ENCODE measurements at places on chromosomes 16 and 17.

DNA sequence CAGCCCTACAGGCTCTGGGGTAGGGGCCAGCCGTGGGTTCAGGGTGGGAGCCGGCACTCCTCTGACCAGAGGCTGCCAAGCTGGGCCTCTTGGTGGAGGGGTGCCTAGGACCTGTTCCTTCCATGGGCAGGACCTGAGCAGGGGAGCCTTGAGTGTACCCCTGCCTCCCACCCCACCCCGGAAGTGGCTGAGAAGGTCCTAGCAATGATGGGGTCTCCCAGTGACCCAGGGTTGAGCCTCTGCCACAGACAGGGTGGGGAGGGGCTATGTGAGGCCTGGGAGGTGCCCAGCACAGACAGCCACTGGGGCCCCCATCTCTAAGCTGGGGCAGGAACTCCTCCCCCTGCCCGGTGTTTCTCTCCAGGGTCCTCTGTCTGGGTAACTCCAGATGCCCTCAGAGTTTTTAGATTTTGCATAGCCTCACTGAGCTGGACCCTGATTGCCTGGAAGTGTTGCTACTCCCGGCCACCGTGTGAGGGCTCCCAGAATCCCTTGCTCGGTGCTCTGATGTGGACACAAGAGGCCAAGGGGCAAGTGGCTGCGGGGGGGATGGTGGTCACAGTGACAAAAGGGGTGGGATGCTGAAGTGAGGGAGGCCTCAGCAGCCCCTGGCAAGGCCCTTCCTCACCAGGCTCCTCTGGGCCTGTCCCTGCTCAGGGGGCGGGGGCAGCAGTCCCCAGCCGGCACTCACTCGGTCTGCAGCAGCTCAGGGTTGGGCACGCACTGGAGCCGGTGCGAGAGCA is 6.4 kb upstream of the MTSS2 start:
- no peak for DNase-seq

DNA sequence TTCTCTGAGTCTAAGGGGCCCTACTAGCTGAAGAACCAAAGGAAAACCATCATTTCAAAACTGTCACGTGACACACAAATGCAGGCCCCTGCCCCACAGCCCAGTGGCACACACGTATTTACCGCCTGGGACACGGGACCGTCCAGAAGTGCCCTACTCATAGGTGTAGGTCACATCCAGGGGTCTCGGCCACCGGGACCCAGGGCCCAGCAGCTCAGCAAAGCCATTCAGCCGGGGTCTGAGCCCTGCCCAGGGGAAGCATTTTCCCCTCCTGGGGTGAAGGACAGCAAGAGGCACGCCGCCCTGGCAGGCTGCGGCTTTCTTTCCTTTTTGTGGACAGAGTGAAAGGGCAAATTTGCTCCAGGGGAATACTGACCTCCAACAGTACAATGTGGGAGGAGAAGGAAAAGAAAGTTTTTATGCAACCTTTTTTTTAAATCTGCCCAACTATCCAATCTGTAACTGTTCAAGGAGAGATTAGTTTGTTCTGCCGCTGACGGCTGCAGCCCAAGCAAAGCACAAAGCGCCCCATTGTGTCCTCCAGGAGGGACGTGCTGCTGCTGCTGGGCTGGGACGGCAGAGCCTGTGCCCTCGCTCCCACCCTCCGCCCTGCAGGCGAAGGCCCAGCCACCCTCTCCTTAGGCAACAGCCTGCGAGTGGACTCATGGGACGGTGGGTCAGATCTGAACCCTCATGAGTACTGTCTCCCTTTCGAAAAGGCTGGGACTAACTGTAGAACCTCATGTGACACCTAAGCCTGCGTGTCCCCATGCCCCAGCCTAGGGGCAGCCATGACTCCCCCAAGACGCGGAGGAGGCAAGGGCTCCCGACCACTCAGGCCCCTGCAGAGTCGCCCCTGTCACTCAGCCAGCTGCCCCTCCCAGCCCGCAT is 21.3 kb downstream of the SLC7A5 start:
- DNase-seq, result no peak

DNA sequence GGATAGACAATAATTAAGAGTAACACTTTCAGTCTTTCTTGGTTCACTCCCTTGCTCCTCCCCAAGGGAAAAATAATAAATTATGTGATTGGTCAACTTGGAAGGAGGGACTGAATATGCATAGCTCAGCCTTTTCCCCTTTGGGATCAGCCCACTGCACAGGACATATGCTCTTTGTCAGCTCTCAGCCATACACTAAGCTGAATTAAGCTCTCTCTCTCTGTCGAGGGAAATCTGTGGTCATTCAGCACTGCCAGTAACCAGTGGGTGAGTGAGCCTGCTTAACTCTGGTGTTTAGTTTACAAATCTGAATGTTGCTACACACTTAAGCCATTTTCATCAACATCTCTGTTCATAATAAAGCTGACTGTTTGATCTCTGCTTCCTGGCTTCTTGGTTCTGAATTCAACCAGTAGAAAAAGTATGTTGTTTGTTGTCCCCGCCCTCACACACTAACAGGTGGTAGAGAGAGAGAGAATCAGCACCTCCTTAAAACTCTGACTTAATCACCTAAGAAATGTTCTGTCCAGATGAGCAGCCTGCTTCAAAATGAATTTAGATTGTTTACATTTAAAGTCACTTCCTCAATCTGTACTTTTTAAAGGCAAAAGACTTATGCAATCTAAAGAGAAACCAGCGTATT is 102.3 kb upstream of the C17orf78 start:
- DNase-seq, result no peak

GRCh38 chr16:25403852-25404251 is 146.2 kb upstream of the ZKSCAN2 start:
- no peak for DNase-seq

DNA sequence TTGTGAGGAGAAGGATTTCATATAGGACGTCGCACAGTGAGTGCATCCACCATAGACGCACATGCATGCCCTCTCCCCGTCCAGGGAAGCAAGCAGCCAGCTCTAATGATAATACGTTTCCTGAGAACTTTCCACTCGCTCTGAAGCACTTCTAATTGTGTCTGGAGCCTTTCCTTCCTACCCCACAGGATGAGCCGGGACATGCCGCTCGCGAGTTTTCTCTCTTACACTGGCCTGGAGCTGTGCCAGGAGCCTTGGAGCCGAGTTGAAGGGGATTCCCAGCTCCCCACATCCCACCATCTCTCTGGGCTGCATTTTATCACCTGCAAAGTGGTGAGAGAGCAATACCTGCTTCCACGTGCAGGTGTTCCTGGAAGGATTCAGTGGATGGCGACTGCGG is 368.1 kb downstream of the C16orf95 start:
- no peak for DNase-seq

DNA sequence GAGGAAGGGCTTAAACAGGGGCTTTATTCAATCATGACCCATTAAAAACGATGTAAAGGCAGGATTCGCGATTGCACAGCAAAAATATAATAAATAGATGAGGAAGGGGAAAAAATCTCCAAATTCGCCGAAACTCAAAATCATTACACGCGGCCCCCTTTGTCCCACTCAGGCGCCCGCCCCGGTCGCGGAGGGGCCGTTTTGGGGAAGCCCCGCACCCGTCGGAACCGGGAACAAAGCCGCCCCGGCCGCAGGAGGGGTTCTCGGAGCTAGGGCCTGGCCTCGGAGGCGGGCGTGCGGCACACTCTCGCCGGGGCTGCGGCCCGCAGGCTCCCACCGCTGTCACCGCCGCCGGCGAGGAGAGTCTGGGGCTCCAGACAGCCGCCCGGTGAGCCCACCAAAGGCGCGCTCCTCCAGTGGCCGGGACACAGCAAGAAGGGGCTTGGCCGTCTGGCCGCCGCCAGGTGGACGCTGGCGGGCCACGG is 521 bp downstream of the C16orf87 start:
- DNase-seq, result peak; percentile 14

DNA sequence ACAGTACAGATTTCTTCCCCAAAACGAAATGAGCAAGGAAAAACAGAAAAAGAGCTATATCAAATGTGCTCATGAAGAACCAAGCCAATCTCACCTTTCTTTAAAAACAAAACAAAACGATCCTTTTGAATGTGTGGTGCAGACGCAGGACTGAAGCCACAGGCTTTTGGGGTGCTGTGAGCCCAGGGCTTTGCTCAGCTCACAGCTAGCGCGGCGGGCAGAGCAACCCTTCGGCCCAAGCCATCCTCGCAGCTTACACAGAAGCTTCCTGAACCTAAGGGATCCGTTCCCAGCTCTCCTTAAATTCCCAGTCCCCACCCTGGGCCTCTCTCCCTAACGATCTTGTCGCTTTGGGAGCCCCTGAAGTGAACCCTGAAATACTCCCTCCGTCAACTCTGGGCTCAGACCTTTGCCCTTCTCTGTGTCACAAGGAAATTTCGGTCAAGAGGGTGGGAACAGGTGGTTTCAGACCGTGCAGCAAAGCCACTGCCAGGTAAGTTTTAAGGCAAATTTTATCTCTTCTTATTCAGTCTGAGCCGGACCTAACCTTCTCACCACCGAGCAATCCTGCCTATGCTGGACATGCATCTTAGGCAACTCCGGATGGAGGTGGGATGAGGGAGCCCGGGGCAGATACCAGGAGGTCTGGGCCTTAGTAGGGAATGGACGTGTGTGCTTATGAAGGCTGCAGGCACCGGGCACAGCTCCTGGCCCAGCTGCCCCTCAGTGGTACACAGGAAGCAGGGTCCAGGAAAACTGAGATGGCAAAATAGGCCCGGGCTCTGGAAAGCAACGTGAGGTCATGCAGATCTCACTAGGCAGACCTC is 52.0 kb downstream of the COTL1 start:
- no peak for DNase-seq

DNA sequence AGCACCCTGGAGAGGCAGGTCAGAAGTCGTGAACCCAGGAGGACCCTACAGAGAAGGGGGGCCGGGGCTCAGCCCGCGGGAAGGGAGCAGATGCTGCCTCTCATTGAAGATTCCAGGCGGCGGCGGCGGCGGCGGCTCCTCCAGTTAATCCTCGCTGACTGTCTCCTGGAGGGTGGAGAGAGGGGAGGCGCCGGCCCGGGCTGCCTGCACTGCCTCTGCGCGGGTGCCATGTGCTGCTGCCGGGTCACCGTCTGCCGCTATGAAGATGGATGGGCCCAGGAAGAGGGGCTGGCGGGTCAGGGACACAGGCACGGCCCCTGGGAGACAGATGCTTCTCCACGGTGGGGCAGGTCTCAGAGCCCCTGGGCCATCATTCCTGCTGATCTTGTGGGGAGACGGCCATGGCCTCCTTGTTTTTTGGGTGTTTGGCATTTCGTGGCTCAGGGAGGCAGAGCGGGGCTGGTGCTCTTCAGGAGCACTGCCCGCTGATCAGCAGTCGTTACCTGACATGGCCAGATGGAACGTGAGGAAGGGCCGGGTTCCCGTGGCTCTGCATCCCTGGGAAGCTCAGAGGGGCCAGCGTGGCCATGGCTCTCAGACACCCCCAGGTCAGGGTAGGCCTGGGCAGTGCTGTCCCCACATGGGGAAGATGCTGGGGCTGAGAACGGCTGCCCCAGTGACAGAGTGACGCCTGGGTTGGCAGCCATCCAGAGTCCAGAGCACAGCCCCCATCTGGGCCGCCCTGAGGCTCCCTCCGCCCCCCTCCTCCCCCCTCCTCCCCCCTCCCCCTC is 36.1 kb downstream of the GINS2 start:
- no peak for DNase-seq

DNA sequence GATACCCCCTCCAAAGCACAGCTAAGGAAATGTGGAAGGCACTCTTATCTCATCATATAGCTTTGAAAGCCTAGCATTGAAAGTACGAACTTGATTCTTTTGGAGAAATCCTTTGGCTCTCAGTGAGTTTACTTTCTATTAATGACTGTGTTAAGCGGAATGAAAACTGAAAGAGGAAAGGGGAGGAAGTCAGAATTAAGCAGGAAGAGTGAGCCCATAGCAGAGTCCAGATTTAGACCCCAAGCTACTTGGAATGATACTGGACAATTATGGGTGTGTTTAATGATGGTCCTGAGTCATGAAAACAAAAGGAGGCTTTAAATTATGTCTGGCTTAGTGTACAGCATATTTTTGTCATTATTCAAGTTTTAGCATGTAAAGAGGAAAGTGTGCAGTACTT is 42.2 kb downstream of the TENT4B start:
- no peak for DNase-seq

GRCh38 chr17:73538445-73538844 is 105.8 kb downstream of the SDK2 start:
- no peak for DNase-seq

DNA sequence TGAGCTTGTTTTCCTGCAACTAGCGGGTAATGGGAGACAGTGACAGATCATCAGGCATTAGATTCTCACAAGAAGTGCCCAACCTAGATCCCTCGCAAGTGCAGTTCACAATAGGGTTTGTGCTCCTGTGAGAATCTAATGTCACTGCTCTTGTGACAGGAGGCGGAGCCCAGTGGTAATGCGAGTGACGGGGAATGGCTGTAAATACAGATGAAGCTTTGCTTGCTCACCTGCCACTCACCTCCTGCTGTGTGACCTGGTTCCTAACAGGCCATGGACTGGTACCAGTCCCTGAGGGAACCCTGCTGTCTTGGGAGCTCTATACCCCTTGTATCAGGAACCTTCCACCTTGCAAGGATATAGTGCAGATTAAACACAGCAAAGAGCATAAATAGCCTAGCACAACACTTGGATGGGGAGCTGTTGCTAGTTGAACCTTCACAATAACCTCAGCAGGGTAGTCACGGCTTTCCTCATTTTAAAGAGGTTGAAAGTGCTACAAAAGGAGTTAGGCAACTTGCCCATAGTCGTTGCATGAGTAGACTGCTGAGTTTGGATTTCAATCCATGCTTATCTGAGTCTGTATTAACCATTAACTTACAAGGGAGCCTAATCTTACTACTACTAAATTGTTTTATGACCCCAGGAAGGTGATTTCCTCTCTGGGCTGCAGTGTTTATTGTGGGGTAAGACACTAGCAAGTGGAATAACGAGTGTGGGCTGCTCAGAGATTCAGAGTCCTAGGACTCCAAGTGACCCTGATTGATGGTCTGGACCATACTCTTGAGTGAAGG is 156.6 kb upstream of the ZFHX3 start:
- DNase-seq, result no peak

GRCh38 chr16:59632276-59632855 is 898.2 kb upstream of the GOT2 start:
- no peak for DNase-seq

DNA sequence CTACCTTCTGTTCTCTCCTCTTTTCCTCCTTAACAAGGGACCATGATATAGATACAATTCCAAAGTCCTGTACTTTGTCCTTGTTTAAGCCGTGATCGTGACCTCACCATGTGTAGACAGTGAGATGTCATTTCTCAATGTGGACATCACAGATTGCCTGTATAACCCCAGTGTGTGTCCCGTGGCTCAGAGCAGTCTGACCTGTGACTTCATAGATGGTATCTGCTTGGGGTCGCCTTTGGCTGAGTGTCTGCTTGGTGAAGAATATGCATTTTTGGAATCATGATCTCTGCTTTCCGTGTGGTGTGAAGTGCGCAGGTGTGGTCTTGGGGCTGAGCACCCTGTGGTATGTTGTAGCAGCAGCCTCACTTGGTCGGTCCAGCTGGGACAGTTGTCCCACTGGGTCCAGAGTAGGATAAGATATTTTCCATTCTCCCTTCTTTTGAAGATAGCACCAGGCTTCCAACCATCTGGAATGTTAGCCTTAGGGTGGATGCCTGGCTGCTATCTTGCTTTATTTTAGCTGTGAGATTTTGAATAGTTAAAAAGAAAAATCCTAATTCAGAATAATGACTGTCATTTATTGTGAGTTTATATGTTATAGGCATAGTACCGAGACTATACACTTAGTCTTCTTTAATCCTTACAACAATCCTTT is 13.4 kb downstream of the MSI2 start:
- no peak for DNase-seq
